ENCODE measurements at places on chromosomes 2 and 18.

GRCh38 chr2:27133195-27133875 lies 1.1 kb downstream of the PREB start:
- no peak for DNase-seq

- no peak for DNase-seq
Observed at GRCh38 chr2:201452058-201452921, 750 bp downstream of the STRADB start.

GRCh38 chr2:219261024-219261855 lies 7.5 kb upstream of the TUBA4A start:
- DNase-seq, result no peak

DNA sequence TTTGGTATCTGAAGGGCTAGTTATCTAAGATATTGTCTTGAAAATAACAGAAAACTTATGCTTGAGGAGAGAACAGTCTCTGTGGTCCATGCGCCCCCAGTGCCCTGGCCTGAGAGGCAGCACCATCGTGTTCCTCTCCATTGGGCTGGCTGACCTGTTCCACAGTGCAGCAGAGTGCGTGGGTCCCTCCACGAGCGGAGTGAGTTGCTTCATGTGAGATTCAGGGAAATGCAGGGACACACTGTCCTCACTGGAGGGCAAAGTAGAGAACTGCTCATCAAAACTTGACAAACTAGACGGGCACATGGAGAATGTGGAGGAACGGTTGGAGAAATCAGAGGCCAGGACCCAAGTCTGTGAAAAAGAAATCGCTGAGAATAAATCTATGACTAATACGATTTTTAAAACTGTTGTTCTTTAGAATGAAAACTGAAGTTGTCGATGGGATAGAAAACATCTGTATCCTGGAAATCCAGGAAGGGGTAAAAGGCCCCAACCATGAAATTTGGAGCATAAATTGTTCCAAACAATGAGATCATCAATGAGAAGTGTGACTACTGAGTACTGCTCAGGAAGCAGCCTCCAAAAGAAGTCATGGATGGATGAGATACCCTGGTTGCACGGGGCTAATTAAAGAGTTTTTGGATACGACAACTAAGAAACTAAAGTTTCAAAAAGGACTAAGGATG lies 58.1 kb downstream of the REV1 start:
- DNase-seq, result no peak

DNA sequence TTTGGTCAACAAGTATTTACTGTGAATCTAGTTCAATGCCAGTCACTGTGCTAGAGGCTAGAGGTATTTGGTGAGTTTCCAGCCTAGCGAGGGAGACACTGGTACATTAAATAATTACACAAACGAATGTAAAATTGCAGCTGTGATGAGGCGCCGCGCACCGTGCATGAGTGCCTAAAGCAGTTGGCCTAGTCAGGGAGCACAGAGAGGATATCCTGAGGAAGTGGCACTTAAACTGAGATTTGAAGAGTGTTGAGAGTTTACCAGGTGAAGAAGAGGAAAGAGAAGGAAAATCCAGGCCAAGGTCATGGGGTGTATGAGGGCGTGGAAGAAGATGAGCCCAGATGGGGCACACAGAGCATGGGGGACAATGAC lies 157.6 kb upstream of the NDUFV2 start:
- no peak for DNase-seq

- DNase-seq, result no peak
Observed at GRCh38 chr2:192122141-192122540, 72.6 kb downstream of the TMEFF2 start.

- DNase-seq, result no peak
Observed at GRCh38 chr2:184923751-184924150, 325.4 kb downstream of the ZNF804A start.

- DNase-seq, result no peak
Observed at GRCh38 chr2:233185330-233185729, 66.1 kb upstream of the ATG16L1 start.

DNA sequence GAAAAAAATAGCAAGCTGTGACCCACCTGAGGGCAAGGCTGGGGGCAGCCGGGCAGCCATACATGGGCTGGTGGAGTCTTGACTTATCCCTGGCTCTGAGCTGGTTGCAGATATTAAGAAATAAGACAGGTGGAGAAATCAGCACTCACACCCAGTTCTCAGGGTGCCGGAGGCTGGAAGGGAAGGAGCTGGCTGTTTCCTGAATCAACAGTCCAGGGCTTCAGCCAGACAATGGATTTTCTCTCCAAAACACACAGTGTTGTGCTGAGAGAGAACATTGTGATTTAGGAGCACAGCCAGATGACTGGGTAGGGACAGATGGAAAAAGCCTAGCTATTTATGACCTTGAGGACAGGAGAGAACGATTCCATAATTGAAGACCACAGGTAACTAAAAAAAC lies 208.8 kb downstream of the LDLRAD4 start:
- DNase-seq, result no peak

- no peak for DNase-seq
Observed at GRCh38 chr18:35144698-35145097, 96.1 kb upstream of the ZNF397 start.
